NCI-H774 (cell line): ENCODE measurements at places on chromosomes 2 and 18.

DNA sequence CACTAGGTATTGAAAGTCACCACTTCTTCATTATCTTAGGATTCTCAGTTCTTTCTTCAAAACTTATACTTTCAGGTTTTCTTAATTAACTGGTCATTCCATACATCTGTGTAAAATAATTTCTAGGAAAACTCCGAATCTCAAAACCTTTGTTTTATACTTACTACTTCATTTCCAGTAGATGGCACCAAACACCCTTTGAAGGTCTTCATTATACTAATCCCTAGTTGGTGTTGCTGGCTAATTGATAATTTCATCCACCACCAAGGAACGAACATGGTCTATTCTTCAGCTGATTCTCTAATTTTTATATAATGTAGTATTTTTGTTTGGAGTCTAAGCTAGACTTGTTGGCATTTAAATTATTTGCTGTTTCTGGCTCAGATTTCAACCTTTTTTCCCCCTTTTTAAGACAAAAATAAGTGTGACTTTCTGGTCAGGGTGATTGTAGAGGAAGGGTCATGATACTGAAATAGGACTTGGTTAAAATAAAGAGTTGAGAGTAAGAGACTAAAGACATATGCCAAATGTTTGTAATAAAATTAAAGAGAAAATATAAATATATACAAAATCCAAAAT, 2.8 kb upstream of the MXD1 start:
- peak; percentile 19 for DNase-seq

GRCh38 chr18:78561757-78562510, 417.7 kb upstream of the SALL3 start:
- peak; percentile 26 for DNase-seq

GRCh38 chr2:26000561-26001082, 18.3 kb upstream of the KIF3C start:
- DNase-seq: no peak

DNA sequence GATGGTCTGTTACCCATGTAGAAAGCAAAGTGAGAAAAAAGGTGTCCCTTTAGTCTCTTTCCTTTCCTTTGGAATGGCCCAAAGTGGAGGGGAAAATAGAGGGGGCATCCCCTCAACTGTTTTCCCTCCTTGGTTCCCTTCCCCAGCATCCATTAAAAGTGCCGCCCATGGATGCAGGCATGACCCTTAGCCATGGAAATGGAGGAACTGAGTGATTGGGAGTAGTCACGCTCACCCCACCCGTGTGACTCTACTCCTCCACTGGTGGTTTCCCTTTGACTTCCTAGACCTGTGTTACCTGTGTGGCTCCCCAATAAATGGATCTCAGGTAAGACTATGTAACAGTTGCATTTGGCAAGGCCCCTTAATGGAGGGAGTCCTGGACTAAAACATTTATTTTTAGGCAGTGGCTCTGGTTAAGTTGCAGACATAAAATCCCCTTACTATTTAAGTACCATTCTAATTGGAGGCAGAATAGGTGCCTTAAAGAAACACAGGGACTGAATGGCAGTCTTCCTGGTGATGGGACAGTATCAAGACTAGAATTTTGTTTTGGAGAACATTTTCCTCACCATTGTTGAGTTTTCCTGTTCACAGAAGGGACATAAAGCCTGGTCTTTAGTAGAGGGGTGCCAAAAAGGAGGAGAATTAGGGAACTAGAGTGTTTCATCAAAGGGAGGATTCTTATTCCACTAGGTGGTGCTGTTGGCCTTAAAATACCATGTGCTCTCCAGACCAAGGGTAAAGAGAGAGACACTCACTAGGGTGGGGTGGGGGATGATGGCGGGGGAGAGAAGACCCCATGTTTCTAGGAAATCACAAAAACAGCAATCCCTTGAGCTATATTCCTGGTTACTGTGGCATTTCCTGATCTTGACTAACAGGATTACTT, 25.7 kb upstream of the PLA2R1 start:
- no peak for DNase-seq

- DNase-seq: no peak
These were observed 243.8 kb downstream of the ERBB4 start for GRCh38 chr2:212294816-212295215.

DNA sequence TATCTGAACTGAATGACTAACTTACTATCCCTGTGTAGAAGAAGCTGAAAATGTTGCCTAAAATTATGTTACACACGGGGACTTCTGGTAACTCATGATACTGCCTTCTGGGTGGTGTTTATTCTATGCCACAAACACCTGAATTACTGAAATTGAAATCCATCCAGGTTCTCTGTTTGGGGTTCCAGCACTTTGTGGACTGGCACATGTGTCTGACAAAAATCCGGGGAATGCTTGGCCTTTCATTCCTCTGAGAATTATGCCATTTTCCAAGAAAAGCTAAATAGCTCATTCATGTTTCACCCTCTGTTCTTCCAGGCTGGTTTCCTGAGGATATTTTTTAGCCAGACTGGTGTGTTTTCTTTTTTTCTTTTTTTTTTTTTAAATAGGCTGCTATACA, 59.5 kb upstream of the POU3F3 start:
- no peak for DNase-seq

DNA sequence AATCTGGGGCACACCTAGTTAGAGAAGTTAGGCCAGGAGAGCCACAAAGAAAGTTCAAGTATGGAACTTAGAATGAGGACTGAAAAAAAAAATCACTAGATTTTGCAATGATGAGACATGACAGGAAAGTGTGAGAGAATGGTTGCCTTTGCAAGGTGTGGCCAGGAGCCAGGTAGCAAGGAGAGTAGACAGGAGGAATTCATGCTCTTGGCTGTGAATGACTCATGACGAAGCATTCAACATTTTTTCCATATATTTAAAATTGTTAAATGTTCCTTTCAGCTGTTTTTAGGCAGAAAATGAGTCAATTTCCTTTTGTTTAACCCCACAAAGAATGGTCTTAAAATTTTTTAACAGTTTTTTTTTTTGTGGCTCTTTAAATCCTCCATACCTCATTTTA, 636.9 kb downstream of the PLCL1 start:
- DNase-seq: no peak

DNA sequence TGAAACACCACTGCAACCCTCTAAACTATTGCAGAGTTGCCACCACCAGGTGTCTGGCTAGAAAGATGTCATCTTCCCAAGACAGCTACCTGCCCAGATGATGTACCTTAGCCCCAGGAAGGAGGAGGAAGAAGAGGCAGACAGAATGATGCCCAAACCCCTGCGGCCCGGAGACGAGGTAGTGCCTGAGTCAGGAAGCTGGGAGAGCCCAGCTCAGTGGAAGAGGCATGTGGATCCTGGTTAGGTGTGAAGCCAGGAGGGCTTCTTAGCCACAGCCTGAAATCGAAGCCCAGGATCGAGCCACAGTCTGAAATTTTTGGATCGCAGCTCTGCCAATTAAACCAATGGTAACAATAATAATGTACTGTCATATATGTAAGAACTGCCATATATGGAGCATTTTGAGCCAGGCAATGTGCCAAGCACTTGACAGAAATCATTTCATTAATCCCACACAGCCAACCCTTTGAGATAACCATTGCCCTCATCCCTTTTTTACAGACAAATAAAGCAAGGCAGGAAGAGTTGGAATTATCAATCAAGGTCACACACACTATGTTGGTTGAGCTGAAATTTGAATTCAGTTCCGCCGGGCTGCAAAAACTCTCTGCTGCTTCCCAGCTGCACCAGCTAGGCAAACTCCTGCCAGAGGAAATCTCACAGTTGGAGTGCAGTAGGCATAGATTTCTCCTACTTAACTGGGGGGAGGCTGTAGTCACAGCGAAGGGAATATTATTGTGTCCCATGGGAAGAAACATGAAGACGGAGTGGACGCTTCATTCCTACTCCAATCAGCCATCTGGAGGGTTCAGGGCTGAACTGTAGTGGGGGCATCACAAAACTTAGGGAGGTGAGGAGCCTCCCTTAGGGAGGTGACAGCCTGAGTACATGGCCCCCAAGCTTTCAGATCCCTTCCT, 19.4 kb upstream of the CYP1B1 start:
- DNase-seq: no peak

GRCh38 chr18:811892-812375, at the start of gene YES1:
TSS of gene YES1 (minus strand) at chr18:812242. CDS start at chr18:756827, 55,415 bp downstream.
- no peak for DNase-seq

GRCh38 chr2:70094978-70095719, 7.9 kb downstream of the PCBP1 start:
- DNase-seq: peak; percentile 26

DNA sequence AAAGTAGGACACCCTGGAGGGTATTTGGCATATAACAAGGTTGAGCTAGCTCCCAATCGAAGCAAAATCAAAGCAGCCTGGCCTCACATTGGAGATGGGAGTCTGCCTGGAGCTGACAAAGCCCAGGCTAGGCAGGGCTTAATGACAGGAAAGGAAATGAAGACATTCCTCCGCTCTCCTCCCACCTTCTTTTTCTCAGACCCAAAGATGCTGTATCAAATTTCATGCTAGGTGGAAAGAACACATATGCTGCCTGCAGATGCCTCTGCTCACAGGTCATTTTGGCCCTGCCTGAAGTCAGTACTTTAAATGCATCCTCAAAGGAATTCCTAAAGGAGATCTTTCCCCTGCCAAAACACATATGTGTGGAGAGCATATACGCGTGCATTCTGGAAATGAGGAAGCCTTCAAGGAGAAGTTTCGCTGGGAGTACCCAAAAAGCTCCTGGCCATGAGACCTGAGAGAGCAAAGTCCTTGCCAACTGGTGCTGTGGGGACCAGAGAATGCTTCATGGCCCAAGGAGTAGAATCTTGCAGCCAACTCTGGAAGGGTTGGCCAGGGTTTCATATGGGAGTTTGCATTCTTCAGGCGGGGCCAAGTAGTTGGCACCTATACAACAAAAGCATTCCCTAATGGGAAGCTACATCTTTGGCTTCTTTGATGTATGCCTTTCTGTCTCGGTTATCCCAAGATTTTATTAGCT, 88.0 kb downstream of the AQP4 start:
- no peak for DNase-seq
